ENCODE measurements at places on chromosomes 5 and 9.

- no peak for DNase-seq
These were observed 22.3 kb downstream of the TRAF1 start for GRCh38 chr9:120904061-120904977.

- DNase-seq, result no peak
These were observed 186.3 kb downstream of the KDM4C start for GRCh38 chr9:6944093-6944551.

- DNase-seq, result no peak
These were observed 290.5 kb downstream of the SLF1 start for GRCh38 chr5:94908889-94909480.

- DNase-seq, result no peak
These were observed 15.1 kb upstream of the IRF1 start for GRCh38 chr5:132505641-132506040.

GRCh38 chr5:151684690-151685361, 1.9 kb downstream of the SPARC start:
- no peak for DNase-seq

DNA sequence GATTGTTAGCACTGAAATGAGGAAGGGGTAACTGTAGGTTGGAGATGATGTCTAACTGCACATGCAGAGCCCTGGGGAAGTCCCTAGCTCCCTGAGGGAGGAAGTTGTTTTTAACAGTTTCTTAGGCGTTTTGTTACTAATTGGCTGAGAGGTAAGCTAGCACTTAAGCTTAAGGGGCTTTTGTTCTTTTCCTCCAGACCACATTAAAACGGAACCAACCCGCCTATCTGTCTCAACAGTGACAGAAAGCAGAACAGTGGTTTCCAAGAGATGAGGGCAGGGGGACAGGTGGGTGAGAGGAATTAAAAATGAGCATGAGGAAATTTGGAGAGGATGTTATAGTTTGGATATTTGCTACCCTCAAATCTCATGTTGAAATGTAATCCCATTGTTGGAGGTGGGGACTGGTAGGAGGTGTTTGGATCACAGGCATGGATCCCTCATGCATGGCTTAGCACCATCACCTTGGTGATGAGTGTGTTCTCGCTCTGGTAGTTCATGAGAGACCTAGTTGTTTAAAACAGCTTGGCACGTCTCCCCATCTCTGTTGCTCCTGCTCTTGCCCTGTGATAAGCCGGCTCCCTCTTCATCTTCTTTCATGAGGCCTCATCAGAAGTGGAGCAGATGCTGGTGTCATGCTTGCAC, 38.9 kb downstream of the LYRM7 start:
- no peak for DNase-seq

- no peak for DNase-seq
These were observed 87.0 kb upstream of the TBCA start for GRCh38 chr5:77863181-77863580.

- DNase-seq, result no peak
These were observed 5.1 kb downstream of the PIP5K1B start for GRCh38 chr9:68710111-68710471.

GRCh38 chr5:51664491-51665250, 281.4 kb downstream of the ISL1 start:
- no peak for DNase-seq

GRCh38 chr9:112112519-112112918, 62.6 kb downstream of the SUSD1 start:
- no peak for DNase-seq

DNA sequence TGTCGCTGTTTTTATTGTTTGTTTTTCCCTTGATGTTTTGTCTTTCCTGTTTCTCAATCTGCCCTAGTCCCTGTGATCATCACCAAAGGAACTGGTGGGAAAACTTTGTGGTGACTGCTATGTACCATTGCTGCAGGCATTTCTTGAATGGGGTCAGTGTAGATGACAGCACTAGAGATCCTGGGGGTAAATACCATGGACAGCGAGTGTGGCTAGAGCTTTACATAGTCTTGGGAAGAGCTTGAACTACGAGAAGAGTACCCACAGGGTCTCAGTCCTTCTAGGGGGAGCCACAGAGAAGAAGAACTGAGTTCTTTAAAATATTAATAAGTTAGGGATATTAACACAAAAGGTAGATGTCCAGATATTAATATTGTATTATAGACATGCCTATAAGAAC, 138.8 kb downstream of the PAM start:
- DNase-seq, result no peak

- DNase-seq, result no peak
These were observed 161.2 kb downstream of the FGF18 start for GRCh38 chr5:171580502-171581265.

GRCh38 chr5:17024686-17025180, 88.6 kb upstream of the MYO10 start:
- DNase-seq, result no peak

GRCh38 chr9:71303351-71303750, 181.9 kb upstream of the TRPM3 start:
- no peak for DNase-seq

DNA sequence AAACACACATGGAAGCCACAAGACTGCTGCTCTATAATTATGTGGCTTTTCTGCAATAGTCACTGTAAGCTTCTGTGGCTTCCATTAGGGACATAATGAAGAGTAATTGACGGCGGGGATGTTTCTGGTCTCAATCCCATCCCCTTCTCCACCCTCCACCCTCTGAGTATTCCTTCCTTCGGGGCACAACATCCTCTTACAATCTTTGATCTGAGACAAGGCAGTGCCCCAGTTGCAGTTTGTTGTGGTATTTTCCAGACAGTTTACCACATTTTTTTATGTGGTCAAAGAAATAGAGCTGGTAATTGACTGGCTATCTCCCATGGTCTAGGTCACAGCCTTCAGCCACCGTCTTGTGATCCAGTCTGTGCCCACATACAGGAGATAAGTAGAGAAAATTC, 277.7 kb downstream of the NR2F1-AS1 start:
- no peak for DNase-seq

GRCh38 chr5:122183788-122184170, 54.4 kb downstream of the ZNF474 start:
- no peak for DNase-seq

DNA sequence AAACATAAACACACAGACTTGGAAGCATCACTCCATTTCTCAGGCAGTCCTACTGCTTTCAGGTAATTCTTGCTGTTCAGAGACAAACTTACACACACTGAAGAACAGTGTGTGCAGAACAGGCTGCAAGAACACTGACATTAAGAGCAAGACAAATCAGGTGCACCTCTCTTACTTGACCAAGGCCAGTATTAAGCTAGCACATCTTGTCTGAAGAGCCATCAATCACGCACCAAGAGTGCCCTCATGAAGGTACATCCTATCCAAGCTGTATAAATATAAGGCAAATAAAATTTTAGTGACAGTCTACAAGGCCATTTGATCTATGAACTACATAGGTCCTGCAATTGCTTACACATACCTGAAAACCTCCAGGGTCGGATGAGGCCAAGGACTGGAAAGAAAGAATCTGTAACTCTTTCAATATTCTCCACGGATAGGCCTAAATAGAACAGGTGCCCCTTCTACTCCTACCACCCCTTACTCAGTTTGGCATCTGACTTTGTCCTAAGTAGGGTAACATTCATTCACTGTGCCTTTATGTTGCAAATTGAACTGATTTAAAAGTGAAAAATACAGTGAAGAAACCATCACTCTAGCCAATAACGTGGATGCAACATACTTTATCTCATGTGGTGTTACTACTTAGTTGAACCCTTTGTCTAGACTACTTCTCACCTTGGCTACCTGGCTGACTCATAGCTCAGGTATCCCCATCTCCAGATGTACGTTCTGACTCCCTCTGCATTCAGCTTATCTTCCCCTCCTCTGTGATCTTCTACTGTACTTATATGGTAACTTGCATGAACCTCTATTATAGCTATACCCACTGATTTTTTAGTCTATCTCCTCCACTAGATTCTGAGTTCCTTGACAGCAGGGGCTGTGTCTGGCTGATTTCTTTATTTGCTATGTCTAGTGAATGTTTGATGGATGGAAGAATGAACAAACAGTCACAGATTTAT, 256.3 kb downstream of the KIAA0825 start:
- DNase-seq, result no peak

GRCh38 chr9:93899609-93900435, 55.3 kb downstream of the BARX1 start:
- DNase-seq, result no peak

DNA sequence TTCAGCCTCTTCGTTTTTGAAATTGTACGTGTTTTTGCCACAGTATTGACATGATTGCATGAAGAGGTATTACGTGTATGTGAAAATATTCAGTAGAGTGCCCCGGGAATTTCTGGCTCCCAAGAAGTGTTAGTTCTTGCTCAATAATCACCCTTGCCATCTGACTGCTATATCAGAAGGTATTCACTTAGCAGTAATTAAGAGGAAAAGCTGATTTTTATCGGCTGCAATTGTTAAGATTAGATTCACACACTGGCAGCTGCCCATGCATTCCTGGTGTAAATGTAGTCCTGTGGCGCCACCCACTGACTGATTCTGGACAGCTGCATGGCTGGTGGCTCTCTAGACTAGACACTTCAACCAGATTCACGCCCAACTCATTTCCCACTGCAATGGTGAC, 440.1 kb upstream of the ADAMTS16 start:
- DNase-seq, result no peak

GRCh38 chr5:178473854-178474253, 116.3 kb downstream of the COL23A1 start:
- no peak for DNase-seq

DNA sequence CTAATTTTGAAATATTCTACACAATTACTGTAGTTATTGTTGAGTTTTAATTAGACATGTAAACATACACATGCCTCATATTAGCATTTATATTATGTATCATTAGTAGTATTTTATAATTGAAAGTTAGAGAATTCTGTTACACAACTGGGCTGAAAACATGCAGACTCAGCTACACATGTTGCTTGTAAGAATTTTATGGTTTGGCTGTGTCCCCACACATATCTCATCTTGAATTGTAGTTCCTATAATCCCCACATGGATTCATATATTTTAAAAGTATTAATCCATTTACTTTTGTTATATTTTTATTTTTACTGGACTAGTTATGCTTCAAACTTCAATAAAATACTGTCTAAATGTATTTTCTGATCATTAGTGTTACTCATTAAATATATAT, 2075.3 kb upstream of the C9orf72 start:
- no peak for DNase-seq

- no peak for DNase-seq
These were observed 48.8 kb downstream of the RAPGEF1 start for GRCh38 chr9:131690941-131691573.

DNA sequence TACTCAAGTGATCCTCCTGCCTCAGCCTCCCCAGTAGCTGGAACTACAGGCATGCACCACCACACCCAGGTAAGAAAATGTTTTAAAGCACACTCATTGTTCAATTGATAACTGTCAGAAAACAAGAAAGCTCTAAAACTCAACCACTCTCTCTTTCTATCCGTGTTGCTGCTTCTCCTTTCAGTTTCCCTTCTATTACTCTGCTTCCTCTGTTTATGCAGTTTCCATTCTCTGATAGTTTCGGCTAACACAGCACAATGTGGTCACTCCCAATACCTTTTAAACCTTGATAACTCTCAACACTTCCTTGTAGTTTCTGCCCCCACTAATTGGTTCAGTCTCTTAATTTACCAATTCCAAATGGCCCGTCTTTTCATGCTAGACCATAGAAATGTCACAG, 59.2 kb upstream of the NR4A3 start:
- no peak for DNase-seq

DNA sequence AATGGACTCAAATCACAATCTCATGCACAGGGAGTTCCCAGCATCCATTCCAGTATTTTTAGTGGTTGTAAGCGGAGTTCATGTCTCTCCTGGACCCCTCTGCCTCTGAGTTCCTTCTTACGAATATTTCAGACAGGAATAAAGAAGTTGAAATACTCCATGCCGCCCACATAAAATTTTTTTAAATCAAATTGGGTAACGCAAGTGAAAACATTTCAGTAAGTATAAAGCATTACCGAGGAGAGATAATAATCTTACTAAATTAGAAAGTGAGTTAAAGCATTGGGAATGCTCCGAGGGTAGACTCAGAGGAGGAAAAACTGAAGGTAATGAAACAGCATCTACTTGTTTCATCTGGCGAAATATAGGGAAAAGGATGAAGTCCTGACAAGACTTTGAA, 317.6 kb downstream of the ARRDC3 start:
- DNase-seq, result no peak

GRCh38 chr9:128846680-128847030, 17.1 kb upstream of the SPOUT1 start:
- DNase-seq, result no peak

GRCh38 chr9:91421128-91421765, 2.4 kb downstream of the NFIL3 start:
- no peak for DNase-seq

DNA sequence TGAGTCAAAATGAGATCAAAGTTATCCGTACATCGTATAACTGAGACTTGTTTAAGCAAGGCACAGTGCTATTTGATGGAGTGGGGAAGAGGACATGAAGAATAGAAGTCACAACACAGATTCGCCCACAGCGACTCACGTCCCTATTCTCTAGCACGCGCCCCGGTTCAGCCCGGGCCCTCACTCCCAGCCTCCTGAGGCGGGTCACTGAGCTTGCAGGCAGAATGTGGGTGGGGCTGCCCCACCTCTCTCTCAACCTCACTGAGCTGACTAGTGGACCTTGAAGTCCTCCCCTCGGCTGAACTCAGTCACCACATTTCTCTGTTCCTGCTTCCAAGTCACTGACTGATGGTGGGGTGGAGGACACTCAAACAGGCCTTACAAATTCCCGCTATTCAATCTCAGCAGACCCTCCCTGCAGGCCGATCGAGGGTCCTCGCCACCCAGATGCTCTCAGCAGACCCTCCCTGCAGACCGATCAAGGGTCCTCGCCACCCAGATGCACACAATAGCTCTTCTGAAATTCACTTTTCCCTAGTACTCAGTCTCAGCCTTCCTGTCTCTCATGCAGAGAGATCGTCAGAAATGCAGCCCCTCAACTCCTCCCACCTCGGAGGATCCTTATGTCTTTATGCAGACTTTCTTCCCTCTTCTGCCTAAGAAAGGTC, 12.9 kb downstream of the GLDC start:
- no peak for DNase-seq

DNA sequence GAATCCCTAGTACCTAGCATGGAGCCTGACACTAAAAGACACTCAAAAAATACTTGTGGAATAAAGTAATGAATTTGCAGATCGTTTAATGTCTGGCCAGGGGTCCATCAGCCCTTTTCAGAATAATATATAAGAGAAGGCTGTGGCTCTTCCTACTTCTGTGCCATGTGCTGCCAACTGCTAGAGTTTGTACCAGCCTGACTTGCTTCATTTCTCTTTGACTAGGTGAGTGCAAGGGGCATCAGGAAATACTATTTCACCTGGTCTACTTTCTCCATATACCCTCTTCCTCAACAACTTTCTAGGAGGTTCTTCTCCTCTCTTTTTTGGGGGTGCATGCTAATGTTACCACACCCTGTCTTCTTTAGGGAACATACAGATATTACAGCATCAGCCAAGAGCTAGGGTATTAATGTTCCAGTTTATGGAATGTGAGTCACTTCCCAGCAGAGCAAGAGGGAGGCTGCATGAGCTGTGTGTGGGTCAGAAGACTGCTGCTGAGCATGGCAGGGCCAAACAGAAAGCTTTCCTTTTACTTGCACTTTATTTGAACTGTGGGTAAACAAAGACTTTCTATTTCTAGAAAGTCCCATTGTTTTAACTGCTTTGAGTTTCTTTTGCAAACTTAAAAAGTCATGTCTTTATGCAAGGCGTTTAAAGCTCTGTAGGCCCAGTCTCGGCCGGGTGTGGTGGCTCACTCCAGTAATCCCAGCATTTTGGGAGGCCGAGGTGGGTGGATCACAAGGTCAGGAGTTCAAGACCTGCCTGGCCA, 158.9 kb downstream of the ADAMTSL1 start:
- no peak for DNase-seq

Data from stimulated activated CD8-positive, alpha-beta memory T cell treated with anti-CD3 and anti-CD28 coated beads, Interleukin-7, amount 100 ng/mL, for 1 hour (primary cell).